ENCODE measurements at places on chromosomes 6 and 20.

DNA sequence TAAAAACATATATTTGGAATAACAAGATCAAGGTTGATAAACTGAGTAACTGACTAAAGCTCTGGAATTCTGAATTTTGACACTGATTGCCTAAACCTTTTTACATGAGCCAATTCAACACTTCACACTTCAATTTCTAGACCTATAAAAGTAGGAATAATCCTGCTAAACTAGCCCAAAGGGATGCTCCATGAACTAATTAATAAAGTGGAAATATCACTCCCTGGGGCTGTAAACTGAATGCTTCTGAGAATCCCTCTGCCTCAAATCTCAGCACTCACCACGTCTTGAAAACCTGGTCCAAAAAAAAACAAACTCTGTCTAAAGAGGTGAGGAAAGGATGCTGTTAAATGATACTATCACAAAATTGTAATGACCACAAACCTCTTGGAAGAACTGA lies 50.9 kb downstream of the DCDC2 start:
- DNase-seq = no peak

GRCh38 chr6:18206591-18206990 lies 51.4 kb downstream of the KDM1B start:
- no peak for DNase-seq

GRCh38 chr6:139825935-139826374 lies 451.5 kb upstream of the CITED2 start:
- no peak for DNase-seq

DNA sequence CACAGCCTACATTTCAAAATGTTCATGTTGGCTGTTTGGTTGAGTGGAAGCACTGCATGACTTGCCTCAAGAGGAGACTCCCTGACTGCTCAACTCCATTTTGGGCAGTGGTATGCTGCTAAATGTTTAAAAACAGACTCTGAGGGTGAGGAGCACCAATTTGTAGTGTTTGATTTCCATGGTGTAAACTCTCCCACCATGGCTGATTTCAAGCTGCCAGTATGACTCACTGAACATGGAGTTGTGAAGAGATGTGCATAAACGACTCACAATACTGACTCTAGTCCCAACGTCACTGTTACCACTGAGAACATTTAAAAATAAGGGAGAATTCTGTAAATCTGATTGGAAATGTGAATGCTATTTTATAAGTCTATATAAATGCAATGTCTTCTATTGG lies 70.4 kb downstream of the BACH2 start:
- no peak for DNase-seq

DNA sequence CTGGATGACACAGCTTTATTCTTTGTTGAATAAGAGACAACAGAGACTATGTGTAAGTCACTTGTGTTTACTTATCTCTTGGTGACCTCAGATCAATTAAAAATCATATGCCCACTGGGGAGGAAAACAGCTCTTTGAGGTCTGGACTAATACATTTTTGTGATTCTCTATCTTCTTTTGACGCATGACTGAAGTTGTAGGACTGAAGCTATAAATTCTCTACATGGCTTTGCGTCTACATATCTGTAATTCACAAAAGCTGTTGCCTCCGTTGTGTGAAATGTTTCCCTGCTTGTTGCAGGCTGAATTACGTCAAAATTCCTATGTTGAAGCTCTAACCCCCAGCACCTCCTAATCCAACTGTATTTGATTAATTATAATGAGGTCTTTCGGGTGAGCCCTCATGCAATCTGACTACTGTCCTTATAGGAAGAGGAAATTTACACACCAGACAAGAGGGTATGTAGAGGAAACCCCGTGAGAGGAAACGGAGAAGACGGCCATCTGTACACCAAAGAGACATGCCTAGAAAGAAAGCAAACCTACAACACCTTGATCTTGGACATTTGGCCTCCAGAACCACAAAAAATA lies 481.6 kb downstream of the PRKN start:
- no peak for DNase-seq

GRCh38 chr20:41456351-41456750 lies 89.7 kb upstream of the EMILIN3 start:
- no peak for DNase-seq

DNA sequence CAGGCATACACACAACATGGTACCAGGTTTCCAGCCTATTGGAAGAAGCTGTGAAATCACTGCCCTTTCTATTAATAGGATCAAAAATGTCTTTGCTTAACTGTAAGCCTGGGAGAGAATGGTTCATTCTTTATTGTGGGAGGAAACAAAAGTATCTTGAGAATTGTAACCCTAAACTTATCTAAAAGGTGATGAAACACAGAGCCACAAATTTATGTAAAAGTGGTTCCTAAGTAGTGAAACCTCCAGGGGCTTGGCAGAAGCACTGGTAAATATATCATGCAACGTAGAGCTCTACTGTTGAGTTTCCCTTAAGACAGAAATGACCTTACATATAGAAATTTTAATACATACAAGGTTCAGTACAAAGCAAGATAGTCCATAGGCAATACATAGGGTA lies 17.2 kb upstream of the NOX3 start:
- DNase-seq = no peak

- DNase-seq = no peak
Observed at GRCh38 chr6:115765966-115766365, 294.7 kb downstream of the FRK start.

- no peak for DNase-seq
Observed at GRCh38 chr6:73145690-73146089, 79.6 kb downstream of the KHDC1L start.

- no peak for DNase-seq
Observed at GRCh38 chr6:116445102-116445501, 16.1 kb upstream of the CALHM6 start.

- no peak for DNase-seq
Observed at GRCh38 chr6:44855562-44856411, 468.3 kb downstream of the CDC5L start.

DNA sequence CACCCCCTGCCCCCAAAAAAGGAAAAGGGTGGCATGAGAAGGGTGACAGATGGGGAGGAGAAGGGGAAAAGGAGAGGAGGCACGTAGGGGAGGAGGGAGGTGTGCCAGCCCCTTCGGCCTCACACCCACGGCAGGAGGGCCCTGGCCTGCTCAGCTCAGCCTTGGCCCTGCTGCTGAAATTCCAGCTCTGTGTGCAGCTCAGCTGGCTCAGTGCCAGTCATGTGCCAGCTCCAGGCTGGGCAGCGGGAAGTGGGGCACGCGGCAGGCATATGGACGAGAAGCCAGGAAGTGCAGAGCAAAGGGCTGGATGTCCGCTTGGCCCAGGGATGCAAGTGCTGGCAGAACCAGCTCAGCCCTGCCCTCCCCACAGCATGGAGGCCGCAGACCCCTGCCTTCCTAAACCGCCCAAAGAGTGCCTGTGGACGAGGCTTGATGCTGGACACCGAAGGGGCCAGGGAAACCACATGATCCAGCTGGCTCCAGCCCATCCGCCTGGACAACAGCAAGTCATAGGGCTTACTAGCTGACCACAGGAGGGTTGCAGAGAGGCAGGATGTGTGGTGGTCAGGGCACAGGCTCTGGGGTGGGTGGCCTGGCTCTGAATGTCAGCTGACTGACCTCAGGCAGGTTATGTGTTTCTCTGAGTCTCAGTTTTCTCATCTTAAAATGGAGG lies 60.2 kb downstream of the NOL4L start:
- no peak for DNase-seq

DNA sequence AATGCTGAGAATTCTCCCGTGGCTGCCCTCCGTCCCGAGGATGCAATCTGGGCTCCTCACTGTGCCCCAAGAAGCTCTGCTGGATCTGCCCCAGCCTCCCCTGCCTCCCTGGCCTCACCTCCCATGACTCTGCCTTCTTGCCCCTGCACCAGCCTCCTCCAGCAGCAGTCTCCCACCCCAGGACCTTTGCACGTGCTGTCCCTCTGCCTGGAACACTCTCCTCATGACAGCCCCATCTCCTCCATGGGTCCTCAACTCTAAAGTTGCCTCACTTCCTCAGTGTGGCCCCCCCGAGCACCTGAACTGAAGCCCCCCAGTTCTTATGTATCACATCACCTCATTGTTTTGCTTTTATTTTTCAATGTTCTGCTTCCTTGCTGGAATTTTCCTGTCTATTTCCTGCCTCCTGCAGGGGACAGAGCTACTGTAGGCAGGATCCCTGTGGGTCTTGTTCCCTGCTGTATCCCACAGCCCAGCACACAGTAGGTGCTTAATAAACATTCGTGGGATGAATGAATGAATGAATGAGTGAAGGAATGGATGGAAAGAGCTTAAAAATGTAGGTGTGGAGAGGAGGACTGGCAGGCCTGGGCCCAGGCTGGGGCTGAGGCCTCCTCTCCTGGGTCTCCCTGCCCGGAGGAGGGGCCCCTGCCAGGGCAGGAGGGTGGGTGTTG lies 42.2 kb downstream of the CEBPB start:
- DNase-seq = no peak

DNA sequence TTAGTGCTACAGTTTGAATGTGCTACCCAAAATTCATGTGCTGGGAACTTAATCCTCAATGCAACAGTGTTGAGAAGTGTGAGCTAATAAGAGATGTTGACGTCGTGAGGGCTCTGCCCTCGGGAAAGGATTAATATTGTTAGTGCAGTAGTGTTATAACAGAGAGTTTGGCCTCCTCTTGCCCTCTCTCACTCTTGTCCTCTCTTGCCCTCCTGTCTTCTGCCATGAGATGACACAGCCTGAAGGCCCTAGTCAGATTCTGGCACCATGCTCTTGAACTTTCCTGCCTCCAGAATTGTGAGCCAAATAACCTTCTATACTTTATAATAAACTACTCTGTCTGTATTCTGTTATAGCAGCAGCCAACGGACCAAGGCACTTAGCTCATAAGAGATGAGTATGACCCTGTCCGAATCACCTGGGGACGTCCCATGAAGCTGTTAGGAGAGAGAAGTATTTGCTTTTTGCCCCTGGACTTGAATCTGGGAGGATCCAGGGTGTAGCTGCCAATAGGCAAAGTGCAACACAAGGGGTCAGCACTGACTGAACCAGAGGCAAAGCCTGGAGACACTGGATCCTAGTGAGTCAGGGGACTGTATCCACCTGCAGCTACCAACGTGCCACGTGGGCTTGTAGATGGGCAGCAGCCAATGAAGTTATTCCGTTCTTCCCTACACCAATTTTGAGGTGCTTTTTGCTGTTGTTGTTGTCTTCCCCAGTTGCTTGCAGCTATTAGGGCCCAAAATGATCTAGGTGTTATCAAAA lies 233.7 kb downstream of the THBS2 start:
- peak; percentile 55 for DNase-seq
